ENCODE measurements at places on chromosomes 5 and 9.

DNA sequence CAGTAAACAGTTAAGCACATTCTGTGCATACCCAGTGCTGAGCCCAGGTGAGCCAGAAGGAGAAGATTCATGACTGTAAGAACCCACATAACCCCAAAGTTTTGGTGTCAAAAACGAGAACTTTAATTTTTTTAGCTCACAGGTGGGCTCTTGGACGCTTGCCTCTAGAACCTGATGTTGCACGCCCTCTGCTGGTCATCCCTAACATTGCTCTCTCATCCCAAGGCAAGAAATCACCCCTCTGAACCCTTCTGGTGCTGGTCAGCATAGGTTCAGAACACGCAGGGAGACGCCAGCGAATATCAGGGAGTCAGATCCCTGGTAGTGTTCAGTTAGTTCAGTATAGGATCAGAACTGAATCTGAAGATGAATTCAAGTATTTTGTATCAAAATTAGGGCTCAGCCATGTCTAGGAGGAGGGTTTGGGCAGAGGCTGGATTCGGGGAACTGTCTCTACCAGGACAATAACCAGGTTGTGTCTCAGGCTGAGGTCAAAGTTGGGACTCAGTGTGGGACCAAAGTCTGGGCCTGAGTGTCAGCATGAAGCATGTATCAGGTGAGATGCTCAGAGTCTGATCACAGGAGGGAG is 4.1 kb upstream of the DNAJB5 start:
- DNase-seq = peak; percentile 56

- peak; percentile 74 for DNase-seq
Measured at GRCh38 chr5:66247176-66247960, 103.3 kb downstream of the SREK1 start.

GRCh38 chr5:17249029-17249634 is 31.7 kb downstream of the BASP1 start:
- DNase-seq = peak; percentile 95

DNA sequence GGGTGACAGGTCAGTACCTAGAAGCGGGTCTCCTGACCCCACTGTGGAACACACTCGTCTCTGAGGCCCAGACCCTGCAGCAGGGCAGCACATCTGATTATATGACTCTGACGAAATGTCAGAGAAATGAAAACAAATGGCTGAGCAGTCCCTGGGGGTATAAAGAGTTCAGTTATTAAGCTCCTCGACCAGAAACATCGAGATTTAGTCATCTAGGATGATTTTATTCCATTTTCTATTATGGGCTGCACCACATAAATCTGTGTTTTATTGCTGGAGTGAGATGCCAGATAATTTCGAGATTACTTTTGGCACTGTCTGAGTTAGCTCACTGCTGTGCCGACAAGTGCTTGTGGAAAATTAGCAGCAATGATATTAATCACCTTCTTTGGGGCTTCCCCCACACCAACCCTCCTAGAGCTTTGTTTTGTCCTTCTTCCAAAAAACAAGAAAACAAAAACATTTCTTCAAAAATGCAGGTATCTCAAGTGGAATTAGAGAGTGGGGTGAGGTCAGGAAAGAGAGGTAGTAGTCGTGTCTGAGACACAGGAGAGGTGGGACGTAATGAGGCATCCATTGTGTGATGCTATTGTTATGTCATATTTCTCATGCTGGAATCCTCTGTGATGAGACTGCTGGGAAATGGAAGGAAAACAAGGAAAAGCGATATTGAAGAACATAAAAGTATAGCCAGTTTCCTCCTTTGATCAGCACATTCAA is 495.5 kb downstream of the DMAC1 start:
- no peak for DNase-seq

GRCh38 chr5:61683926-61684325 is 351.9 kb downstream of the ZSWIM6 start:
- DNase-seq = no peak

DNA sequence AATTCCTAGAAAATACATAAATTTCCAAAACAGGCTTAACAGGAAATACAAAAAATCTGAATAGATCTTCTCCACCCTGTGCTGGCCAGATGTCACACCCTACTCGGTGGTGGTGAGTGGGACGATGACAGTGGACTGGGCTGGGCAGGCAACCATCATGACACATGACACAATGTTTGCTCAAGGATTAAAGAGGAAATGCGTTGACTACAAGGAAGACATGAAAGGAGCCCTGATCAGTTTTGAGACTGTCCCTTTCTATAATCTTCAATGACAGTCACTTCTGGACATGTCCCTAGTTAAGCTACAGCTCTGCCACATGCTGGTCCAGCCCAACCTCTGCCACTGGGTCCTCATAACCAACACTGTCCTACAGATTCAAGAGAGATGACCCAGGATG is 99.8 kb downstream of the ZDHHC21 start:
- DNase-seq = no peak

- DNase-seq = no peak
Measured at GRCh38 chr5:135399794-135400542, 937 bp upstream of the MACROH2A1 start.

DNA sequence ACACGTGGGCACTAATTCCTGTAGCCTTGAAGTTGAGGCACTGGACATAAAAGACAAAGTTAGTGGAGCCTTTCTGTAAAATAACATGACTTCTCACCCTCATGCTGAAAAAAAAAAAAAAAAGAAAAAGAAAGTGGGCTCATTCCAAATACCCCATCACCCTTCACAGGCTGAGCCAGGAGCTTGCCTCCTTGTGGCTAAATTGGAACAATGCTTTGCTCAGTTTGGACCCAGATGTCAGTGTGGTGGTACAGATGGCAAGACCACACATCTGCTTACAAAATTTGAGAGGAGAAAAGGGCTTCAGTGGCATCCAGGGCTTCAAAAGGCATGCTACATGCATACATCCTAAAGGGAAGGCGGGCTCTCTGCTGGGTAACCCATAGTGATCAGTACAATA is 342.8 kb downstream of the EBF1 start:
- DNase-seq = no peak

- DNase-seq = no peak
Measured at GRCh38 chr9:77663754-77664153, 15.6 kb upstream of the GNA14 start.

GRCh38 chr5:159786201-159786600 is 130.1 kb upstream of the ADRA1B start:
- DNase-seq = no peak

- DNase-seq = peak; percentile 67
Measured at GRCh38 chr5:149466457-149466972, 84.7 kb downstream of the CSNK1A1 start.

GRCh38 chr5:178421699-178422399 is 168.3 kb downstream of the COL23A1 start:
- DNase-seq = no peak

DNA sequence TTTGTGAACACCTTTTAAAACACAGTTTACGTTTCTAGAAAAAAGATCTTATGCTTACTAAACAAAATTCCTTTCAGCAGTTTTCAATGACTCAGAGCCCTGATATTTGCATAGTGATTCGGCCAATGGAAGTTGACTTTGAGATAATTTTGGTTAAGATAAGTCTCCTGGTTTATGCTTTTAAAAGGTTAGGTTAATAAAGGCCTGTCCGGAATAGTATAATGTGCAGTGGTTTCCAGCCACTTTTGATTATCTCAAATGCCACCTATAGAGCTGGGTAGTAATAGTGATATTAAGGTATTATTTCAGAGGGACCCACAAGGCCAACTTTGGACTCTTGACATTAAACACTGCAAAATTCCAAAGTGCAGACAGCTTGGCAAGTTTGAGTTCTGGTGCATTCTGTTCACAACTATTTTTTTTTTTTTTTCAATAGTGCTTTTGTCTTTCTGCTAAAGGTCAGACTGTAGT is 86.1 kb downstream of the F2RL2 start:
- no peak for DNase-seq

DNA sequence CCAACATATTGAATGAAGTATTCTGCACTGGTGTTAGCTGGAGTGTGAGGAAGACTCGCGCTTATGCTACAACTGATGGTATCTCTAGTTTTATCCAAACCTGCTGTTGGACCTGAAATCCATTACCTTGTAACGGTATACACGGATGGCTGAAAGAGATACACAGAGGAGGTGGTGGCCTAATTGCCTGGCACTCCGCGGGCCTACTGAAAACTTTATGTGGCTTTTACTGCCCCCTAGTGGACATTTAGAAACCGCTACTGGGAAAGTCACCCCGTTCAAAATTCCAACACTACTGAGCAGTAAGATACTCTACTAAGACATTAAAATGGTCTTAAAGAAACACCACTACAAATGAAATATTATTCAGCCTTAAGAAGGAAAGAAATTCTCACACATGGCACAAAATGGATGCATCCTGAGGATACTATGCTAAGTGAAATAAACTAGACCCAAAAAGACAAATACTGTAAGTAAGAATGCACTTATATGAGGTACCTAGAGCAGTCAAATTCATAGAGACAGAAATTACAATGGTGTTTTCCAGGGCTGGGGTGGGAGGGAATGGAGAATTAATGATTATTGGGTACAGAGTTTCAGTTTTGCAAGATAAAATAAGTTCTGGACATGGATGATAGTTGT is 100.4 kb downstream of the TTLL11 start:
- DNase-seq = peak; percentile 68

DNA sequence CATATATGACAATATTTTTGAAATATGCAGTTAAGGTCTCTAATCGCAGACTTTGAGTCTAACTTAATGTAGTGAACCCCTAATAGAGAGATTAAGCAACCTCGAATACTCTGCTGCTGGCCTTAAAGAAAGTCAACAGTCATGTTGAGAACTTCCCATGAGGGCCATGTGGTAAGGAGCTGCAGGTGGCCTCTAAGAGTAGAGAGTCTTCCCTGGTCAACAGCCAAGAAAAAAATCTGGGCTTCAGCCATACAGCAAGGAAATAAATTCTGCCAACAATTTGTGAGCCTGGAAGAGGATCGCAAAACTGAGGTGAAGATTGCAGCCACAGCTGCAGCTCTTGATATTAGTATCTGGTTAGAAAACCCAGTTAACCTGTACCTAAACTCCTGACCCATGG is 935.2 kb upstream of the TYRP1 start:
- no peak for DNase-seq

GRCh38 chr9:74951107-74951720 is 1.5 kb downstream of the C9orf40 start:
- no peak for DNase-seq

DNA sequence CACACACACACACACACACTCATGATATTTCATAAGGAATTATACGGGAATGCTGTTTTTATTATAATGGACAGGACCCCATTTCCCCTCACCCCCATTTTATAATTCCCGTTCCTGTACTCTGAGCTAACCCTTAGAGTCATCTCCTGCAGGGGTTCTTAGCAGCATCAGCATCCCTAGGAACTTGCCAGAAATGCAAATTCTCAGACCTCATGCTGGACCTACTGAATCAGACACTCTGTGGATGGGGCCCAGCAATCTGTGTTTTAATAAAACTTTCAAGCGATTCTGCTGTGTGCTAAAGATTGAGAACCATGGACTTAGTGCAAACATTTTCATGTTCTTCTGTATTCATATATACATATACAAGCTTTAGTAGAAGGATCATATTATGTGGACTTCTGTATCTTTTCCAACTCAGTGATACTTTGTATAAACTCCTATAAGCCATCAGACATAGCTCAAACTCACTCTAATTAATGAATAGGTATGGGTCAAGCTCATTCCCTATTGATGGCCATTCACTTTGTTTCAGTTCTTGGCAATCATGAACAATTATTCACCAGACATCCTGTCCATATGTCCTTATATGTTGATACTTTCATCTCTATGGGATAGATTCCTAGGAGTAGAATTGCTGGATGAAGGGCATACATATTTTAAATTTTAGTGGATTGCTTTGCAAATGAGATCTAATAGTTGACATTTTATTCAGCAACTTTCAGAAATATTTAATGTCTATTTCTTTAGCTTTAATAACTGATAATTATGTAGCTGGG is 65.5 kb downstream of the ARHGEF28 start:
- DNase-seq = no peak

DNA sequence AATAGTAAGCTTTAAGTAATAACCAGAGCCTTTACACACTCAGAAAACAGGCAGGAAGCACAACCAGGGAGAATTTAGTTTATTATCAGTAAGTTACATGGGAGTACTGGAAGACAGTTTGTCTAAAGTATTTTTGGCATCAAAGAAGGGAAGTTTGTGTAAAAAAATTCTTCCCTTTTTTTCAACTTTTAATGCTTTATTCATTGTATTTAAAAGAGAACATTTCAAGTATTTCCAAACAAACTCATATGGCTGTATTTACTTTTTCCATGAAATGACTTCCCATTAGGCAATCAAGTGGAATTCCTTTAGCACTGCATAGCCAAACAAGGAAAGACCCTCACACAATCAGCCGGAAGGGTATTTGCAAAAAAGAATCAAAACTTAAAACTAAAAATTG is 26.7 kb downstream of the RNF145 start:
- DNase-seq = no peak

GRCh38 chr5:142222866-142223558 is 101.8 kb downstream of the SPRY4 start:
- no peak for DNase-seq

- no peak for DNase-seq
Measured at GRCh38 chr9:87359958-87360601, 137.6 kb upstream of the DAPK1 start.

- no peak for DNase-seq
Measured at GRCh38 chr9:101480386-101480785, 44.8 kb upstream of the ALDOB start.

DNA sequence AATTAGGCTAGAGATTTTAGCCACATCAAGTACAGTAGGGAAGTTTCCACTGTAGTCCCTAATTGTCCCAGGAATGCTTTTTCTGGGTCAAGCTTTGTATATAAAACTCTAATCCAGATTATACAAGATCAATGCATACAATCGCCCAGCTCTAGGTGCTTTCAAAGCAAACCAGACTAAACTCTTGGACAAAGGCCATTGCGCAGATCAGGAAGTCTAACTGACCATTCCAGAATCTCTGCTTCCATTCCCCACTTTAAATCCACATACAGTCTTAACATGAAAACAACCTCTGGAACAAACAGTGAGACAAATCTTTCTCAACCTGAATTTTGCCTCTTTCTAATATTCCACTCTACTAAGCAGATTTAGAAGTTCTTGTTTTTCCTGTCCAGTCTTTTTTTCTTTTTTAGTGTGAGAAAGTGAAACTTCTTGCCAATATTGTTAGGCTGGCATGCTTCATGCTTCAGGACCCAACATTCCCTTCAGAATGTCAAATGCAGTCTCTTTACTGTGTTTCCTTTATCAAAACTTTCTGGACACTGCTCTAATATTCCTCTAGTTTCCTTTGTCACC is 76.1 kb downstream of the ITGA1 start:
- DNase-seq = no peak

DNA sequence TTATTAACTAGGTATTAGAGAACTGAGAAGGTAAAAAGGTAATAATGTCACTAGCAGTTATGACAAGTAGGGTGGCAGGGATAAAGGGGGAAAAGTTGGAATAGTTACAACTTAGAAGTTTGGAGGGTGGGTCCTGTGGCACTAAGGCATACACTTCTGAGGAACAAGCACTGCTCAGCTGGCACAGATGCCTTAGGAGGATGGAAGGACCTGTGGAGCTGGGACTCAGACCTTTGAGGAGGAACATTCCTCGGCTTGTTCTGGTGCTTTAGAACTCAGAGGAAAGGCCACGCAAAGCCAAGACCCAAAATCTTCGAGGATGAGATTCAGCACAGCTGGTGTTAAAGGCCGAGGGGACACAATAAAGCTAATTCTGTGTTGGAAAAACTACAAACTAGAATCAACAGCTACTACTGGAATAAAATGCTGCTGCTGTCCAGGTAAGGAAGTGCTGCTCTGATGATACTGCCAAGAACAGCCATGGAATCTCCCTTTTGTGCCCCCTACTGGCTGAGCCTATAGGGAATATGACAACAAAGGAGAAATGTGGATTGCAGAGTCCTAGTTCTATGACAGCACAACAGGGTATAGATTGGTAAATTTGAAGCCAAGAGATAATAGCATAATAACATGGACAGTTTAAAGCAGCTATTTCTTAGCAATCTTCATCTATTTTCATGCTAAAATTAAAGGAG is 126.7 kb downstream of the SLC25A46 start:
- DNase-seq = peak; percentile 36

All from urothelium cell line (cell line).